ENCODE measurements at places on chromosomes 11 and 22.

GRCh38 chr11:35223371-35223796 is 84.4 kb downstream of the CD44 start:
- DNase-seq = no peak

- no peak for DNase-seq
Measured at GRCh38 chr11:110972640-110973039, 260.4 kb upstream of the ARHGAP20 start.

GRCh38 chr11:18731949-18732821 is 6.2 kb upstream of the IGSF22 start:
- DNase-seq = peak; percentile 47

DNA sequence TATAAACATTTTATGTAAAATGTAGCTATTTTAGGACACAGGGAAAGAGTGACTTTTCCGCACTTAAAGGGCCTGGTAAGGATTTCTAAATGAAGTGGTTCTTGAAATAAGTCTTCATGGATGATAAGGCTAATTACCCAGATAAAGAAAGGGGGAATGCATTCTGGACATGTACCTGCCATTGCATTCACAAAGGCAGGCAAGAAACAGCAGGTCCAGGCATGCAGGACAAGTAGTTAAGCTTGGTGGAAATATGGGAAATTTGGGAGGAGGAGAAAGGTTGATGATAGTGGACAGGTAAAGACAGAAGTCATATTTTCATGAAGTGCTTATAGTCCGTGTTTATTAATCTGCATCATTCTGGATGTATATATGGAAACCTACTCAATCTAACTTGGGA is 621.2 kb downstream of the NTM start:
- DNase-seq = no peak

DNA sequence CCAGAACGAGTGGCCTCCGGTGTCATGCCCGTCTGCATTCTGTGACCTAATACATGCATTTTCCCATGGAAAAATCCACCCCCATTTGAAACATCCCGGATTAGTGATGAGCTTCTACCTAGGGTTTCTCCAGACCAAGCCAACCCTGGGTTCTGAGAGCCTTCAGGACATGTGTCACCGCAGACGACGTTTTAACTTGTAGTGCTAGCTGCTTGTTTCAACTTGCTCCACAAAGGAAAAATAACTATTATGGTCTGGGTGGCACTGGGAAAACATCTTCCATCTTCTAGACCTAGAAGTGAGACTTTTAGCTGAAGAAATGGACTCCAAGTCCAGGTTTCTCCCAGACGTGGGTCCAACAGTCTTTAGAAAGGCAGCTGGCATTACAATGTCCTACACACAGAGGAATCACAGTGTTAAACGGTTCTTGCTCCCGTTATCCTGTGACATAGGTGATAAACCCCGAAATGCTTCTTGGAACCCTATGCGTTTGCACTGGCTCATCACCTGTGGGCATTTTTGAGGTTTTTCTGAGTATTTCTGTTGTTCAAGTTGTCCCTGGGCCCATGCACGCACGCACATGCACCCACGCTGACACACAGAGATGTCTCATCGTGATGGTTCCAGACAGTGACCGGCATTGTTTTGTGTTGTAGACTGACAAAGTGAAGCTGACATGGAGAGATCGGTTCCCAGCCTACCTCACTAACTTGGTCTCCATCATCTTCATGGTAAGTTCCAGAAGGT is 46.6 kb upstream of the FADD start:
- DNase-seq = no peak

GRCh38 chr11:129973068-129973467 is 29.6 kb downstream of the PRDM10 start:
- DNase-seq = no peak

GRCh38 chr22:21823740-21824444 is 43.6 kb downstream of the MAPK1 start:
- DNase-seq = no peak

DNA sequence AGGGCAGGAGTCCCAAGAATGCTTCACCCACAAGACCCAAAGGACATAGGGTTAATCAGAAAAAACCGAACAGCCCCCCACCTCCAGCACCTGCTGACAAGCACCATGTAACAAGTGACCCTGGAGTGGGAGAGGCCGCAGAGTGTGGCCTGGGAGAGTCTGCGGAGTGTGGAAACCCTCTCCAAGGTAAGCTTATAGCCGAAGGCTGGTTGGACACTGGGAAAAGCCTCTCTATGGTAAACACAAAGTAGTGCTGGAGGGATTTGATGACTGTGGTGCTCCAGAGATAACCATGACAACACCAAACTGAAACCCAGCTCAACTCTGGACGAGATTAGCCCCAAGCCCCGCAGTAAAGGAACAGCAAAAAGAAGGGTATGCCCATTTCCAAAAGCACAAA is 19.2 kb downstream of the ASCL2 start:
- no peak for DNase-seq

DNA sequence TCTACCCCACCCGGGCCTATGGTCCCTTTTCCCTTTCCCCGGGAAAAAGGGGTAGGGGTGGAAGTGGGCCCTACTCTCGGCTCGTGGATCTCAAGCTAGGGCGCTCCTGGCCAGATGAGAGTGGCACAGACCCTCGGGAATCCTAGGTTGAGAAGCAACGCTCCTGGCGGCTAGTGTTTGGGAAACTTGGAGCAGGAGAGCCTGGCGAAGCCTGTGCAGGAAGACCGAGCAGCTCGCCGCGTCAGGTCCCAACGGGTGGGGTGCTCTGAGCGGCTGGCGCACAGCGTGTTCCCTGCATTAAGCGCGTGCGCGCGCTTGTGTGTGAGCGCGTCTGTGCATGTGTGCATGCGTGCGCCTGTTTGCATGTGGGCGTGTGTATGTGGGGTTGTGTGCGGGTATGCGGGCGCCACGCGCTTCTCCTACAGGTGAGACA is 7.1 kb upstream of the FLI1 start:
- DNase-seq = no peak

DNA sequence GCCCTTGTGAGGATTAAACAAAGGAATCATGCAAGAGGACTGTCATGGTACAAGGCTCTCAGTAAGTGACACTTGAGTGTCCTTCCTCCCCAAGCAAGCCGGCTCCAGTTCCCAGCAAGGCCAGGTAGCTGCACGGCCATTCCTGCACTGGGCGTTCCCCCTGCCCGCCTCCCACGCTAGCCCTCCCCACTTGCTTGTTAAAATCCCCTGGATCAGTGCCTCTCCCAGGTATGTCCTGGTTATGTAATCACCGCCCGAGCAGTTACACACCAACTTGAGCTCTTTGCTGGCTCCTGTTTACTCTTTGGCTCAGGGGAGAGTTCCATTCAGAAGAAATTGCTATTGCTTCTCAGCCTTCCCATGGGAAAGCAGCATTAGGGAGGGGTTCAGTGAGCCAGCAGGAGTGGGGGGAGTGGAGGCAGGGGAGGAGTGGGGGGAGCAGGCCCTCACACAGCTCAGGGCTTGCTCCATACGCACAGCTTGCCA is 19.4 kb upstream of the MYEOV start:
- DNase-seq = no peak

- no peak for DNase-seq
Measured at GRCh38 chr22:45868571-45869339, 108.2 kb downstream of the WNT7B start.

- no peak for DNase-seq
Measured at GRCh38 chr11:38839071-38839470, 2241.0 kb upstream of the RAG2 start.

GRCh38 chr22:21940521-21940920 is 12.1 kb downstream of the PPM1F start:
- DNase-seq = no peak

DNA sequence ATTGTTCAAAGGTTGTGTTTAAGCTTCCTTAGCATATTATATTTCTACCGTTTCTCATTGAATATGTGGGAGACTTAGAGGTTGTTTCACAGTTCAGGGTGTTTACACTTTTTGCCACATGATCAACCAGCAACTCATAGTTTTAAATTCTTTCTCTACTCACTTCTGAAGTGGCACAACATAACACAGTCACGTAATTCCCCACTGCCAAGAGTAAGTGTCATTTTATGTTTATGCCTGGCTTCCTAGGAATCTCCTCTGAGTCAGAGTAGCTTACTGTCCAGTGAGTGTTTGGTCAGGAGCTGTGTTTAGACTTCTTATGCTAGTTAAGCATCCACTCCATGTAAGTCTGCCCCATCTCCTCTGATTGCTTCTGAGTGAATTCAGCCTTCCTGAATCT is 520.8 kb upstream of the KIRREL3 start:
- no peak for DNase-seq

DNA sequence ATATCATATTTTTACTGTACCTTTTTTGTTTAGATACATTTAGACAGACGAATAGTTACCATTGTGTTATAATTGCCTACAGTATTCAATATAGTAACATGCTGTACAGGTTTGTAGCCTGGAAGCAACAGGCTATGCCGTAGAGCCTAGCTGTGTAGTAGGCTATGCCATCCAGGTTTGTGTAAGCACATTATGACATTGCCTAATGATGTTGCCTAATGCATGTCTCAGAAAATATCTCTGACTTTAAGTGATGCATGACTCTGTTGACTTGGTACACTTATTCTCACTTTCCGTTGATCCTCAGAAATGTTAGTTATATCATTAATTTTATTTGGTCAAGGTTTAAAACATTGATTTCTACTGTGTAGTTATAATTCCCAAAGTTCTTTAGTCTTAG is 39.9 kb downstream of the OR2AT4 start:
- DNase-seq = no peak

- DNase-seq = no peak
Measured at GRCh38 chr11:19910931-19911330, 198.3 kb downstream of the NAV2 start.

- DNase-seq = no peak
Measured at GRCh38 chr11:5369789-5370188, 13.8 kb upstream of the OR51M1 start.

GRCh38 chr11:112533682-112534081 is 273.0 kb upstream of the PLET1 start:
- no peak for DNase-seq

GRCh38 chr11:116042146-116042545 is 537.9 kb upstream of the CADM1 start:
- no peak for DNase-seq

GRCh38 chr11:44840521-44841251 is 110.0 kb downstream of the TP53I11 start:
- no peak for DNase-seq

DNA sequence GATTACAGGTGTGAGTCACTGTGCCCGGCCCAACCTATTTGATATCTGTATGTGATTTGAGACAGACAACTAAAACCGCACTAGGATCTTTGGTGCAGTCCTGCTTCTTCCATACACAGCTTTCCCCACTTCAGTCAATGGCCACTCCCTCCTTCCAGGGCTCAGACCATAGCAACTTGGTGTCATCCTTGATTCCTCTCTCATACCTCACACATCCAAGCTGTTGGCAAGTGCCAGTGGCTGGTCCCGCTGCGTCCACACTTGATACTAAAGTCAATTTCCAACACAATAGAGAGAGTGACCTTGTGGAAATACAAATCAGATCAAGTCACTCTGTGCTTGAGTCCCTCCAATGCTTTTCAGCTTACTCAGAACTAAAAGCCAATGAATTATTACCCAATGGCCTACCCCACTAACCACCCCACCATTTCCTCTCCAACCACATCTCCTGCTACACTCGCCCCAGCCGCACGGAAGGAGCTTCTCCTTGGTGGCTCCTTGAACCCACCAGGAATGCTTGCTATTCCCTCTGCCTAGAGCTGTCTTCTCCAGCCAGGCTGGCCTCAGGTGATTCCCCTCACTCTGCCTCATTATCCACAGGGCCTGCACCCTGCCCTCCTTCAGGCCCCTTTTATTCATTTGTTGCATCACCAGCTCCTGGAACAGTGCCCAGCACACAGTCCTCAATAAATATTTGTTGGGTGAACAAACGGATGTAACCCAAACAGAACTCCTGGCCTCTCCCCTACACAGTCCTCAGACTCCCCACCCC is 12.9 kb downstream of the ABTB2 start:
- no peak for DNase-seq

GRCh38 chr11:2519517-2519861 is 74.7 kb downstream of the KCNQ1 start:
- no peak for DNase-seq

GRCh38 chr11:120774591-120775386 is 249.1 kb upstream of the TBCEL start:
- no peak for DNase-seq

GRCh38 chr11:65650547-65651338 is 12.0 kb downstream of the RELA start:
- DNase-seq = no peak

DNA sequence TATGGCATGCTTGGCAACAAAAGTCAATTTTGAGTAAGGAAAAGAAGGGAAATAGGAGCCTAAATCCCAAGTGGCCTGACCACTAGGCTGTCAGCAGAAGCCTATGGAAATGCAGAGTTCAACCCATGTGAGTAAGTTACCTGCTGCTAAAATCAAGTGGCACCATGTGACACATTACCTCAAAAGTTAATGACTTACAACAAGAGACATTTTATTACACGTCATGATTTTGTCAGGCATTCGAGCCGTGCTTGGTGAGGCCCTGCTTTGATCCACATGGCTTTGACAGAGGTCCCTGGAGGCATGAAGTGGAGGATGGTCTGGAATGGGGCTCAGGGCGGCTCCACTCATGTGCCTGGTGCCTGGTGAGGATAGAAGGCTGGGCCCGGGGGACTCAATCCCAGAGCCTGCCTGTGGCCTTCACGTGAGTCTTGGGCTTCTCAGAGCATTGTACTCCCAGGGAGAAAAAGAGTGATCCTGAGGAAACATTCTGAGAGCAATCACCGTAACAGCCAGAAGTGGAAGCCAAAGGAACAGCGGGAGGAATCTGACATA is 339.1 kb upstream of the B3GAT1 start:
- DNase-seq = no peak

DNA sequence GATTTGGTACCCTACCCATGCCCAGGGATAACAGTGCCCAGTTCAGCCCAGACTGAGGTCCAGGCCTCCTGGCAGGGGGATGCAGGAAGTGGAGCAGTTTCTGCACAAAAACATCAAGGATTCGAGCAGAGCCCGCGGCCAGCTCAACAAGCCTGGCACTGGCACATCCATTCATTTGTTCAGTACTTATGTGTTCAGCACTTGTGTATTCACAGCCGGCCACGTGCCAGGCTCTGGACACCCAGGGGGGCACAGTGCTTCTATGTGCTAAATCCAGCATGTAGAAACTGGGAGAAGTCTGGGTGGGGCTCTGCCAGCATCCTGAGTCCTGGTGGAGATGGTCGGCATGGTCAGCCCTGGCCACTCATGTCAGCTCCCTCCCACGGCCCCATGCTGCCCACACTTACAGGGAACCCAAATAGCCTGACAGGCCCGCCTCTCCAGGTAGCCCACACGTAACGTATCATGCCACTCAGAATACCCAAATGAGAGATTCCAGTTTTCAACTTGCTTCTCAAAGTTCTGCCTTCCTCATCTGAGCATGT is 28.5 kb downstream of the LINC01488 start:
- DNase-seq = no peak

- no peak for DNase-seq
Measured at GRCh38 chr11:73893041-73893440, 16.2 kb downstream of the PAAF1 start.

Data from stimulated activated CD8-positive, alpha-beta memory T cell treated with anti-CD3 and anti-CD28 coated beads, Interleukin-4, amount 100 ng/mL, for 1 hour (primary cell).